ENCODE measurements at places on chromosomes 16 and 17. TPM values are rescaled to one million over a fixed set of nuclear protein-coding genes. Genes with fewer than 3 reads are reported as not detected.

The KRTAP3-1 gene
- not detected for total RNA-seq

The SLC47A1 gene
- total RNA-seq: 11.6 TPM

GRCh38 chr17:65037157-65037556 lies 19.4 kb downstream of the GNA13 start:
- no peak for DNase-seq

DNA sequence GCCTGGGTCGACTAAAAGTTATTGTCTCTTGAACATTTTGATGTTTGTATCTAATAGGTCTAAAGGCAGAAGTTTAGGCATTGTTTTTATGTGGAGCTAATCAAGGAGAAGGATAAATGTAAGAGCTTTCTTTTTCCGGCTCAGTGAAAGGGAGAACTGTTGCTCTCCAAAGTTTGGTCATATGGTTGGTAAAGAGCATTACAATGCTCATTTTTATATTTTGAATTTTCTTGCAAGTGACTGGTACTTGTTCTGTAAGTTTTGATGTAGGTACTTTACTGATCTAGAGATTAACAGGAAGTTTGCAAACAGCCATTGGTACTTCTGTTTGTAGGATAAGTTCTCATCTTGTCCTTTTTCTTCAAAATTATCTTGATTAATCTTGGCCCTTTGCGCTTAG lies 30.9 kb upstream of the BCAS3 start:
- DNase-seq: no peak

DNA sequence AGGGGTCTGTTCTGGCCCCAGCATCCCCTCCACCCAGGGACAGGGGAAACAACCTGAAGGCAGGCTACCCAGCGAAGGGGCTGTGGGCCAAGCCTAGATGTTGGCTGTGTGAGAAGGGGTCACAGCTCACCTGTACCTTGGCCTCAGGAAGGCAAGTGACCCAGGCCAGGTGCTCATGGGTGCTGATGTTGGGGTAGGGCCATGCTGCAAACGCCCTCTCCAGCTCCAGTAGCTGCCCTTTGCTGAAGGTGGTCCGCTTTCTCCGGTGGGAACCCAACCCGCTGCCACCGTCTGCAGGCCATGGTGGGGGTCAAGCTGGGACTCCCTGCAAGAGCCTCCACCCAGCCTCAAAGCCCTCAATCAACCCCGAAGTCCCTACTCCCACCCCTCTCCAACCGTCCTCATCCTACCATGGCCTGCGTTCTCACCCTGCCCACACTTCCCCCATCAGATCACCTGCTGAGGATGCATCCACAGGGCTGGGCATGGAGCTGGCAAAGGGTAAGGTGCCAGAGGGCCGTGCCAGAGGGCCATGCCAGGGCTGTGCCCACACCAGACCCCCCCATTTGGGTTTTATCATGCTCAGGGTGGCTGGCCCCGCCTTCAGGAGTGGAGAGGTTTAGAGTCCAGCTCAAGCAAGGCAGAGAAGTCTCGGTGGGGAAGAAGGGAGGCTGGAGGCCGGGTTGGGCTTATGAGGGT lies at the start of gene SEBOX:
TSS of gene SEBOX (minus strand) at position 535 of the 699 bp plus-strand sequence. CDS start at position 487, 48 bp downstream.
- DNase-seq: no peak

The TBC1D3E gene
- total RNA-seq: not detected

The TPSG1 gene
- not detected for total RNA-seq

GRCh38 chr17:34511265-34511664 lies 68.1 kb upstream of the TMEM132E start:
- no peak for DNase-seq

DNA sequence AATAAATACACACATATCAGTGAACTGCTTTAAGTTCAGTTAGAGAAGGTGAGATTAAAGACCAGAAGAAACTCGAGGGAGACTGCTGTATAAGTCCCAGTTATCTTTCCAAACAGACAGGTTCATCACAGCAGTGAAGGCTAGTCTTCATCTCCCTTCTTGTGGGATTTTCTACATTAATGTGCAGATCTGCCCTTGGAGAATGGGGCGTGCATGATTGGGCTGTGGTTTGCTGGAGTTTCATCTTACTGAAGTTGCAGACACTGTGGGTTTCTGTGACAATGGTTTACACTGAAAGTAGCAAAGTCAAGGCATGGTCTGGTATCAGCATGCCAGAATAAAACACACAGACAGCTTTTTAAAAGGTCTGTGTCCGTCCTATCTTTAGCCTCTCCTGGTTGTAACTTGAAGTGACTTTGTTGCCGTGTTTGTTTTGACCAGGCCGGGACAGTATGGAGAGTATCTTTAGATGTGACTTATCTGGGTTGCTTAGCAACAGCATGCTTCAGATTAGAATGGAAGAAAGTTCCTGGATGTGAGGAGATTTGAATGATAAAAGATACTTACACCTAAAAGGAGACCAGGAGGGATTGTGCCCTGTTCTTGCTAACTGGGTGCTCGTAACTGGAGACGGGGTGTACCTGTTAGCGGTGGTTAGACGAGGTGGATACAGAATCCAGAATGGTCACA lies 16.1 kb downstream of the NAA60 start:
- peak; percentile 58 for DNase-seq

The LGALS9B gene
- not detected for total RNA-seq

DNA sequence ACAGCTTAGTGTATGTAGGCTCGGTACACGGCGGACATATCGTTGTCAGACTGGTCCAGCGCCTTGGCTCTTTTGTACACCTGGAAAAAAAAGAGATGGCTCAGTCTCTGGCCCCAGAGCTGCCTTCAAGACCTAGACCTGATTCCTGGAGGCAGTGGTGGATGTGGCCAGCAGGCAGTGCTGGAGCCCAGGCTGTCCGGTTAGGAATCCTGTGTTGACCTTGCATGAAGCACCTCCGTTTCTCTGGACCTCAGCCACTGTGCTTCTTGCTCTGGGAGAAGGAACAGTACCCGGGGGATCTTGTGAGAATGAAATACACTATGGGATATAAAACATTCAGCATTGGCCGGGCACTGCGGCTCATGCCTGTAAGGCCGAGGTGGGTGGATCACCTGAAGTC lies 2.8 kb upstream of the ROGDI start:
- no peak for DNase-seq

The SEZ6 gene
- total RNA-seq: 0.37 TPM

- no peak for DNase-seq
Observed at GRCh38 chr16:20938426-20938825, 37.9 kb downstream of the LYRM1 start.

- no peak for DNase-seq
Observed at GRCh38 chr17:73882590-73882989, 238.3 kb upstream of the SDK2 start.

The SLFN12L gene
- not detected for total RNA-seq

DNA sequence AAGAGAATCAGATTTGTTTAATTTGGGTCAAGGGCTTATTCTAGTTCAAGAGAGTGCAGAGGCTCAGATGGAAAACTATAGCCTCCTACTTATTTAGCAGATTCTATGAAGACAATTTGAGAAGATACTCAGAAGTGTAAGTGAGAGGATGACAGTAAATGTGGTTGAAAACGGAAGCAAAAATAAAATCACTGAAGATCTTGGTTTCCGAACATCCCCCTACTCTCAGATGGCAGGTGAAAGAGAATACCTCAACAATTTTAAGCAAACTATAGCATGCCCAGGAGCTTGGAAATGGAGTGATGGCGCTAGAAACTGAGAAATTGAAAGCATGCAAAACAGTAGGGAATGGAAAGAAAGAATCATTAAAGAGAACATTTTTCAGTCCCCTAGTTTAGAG lies 705.5 kb upstream of the CDH8 start:
- DNase-seq: no peak

DNA sequence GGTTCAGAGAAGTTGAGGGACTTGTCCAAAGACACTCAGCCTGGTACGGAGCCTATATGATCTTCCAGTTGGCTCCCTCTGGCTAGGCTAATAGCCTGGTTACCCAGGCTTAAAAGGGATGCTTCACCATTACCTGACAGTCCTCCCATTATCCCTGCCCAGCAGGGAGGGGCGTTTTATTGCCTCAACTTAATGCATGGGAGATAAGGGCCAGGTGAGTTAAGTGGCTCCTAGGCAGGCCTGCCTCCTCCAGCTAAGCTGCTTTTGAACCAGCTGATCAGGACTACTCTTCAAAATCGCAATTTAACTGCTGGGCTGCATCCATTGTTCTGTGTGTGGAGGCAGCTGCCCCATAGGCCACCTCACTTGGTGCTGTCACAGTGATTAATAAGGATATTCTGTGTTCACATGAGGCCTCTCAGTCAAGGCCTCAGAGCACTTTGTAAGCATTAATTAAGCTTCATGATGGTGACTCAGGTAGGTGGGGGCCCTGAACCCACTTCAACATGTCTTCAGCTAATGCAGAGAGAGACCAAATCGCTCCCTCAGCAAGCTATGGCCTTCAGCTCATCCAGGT lies 27.9 kb downstream of the SMPD3 start:
- no peak for DNase-seq

- peak; percentile 66 for DNase-seq
Observed at GRCh38 chr16:71499775-71500364, 10.7 kb upstream of the ZNF19 start.

The WNT9B gene
- 0.83 TPM for total RNA-seq

- peak; percentile 70 for DNase-seq
Observed at GRCh38 chr17:77322514-77323412, 182.0 kb downstream of the SEC14L1 start.

DNA sequence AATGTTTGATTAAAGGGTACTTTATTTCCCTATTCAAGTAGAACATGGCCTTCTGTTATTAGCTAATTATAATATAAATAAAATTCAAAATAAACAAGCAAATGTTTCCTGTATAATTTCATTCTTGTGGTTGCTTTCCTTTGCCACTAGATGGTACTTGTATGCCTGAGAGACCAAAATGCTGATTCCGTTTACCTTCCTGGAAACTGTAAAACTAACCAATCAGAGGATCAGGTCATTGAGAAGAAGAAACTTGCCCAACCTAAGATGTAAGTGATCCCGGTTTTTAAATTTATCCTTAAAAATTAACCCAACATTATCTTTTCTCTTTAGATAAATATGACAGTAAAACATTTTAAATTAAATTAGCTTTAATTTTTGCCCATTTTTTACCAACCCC lies 8.1 kb upstream of the ABCA5 start:
- peak; percentile 35 for DNase-seq

The MYH13 gene
- 0.22 TPM for total RNA-seq

DNA sequence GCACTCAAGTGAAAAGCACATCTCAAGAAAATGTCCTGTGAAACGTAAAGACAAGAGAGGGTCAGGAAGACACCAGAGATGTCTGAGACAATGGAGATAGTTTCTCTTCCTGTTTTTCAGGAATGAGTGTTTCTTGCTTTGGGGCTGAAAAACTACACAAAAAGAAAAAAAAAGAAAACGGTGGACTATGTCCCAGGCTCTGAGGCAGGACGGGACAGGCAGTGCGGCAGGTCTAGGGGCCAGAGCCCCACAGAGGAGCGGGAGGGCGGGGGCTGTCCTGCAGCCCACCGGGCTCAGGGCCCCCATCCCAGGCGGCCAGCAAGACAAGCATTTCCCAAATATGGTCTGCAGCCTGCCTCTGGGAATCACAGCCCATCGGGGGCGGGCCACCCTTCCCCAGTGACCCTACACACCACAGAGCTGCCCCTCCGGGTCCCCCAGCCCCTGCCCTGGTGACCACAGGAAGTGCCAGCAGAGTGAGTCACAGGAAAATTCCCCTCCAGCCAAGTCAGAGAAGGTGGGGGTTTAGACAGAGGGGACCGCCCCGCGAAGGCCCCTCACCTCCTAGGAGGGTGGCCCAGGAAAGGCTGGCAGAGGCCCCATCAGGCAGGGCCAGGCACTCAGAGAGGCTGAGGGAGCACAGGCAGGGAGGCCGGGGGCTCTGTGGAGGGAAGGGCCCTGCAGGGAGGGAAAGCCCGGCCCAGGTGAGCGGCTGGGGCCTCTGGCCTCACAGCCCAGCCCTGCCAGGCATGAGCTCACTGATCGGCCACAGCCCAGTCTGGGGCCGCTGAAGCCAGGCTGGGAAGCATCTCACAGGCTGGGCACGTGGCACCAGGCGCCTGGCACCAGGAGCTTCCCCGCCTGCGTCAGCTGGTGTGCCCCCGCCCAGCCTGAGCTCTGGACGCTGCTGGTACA lies 6.3 kb downstream of the BCAR1 start:
- DNase-seq: peak; percentile 94

The TMEM132E gene
- 2.2 TPM for total RNA-seq

- DNase-seq: peak; percentile 61
Observed at GRCh38 chr17:50272246-50272645, 2.0 kb upstream of the TMEM92 start.

DNA sequence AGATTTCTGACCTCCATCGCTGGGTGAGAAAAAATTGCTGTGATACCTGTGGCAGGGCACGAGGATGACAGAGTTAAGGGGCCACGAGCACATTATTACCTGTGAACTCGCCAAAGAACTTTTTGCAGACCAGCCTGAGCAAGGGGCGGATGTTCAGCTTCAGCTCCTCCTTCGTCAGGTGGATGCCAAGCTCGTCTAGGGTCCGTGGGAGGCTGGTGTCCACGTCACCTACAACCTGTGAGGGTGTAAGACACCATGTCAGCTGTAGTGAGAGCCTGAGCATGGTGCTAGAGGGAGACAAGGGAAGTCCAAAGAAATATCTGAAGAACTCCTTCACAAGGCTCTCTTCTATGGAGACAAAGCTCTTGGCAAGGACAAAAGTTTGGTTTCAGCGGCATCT lies 17.1 kb downstream of the HIGD1B start:
- no peak for DNase-seq

DNA sequence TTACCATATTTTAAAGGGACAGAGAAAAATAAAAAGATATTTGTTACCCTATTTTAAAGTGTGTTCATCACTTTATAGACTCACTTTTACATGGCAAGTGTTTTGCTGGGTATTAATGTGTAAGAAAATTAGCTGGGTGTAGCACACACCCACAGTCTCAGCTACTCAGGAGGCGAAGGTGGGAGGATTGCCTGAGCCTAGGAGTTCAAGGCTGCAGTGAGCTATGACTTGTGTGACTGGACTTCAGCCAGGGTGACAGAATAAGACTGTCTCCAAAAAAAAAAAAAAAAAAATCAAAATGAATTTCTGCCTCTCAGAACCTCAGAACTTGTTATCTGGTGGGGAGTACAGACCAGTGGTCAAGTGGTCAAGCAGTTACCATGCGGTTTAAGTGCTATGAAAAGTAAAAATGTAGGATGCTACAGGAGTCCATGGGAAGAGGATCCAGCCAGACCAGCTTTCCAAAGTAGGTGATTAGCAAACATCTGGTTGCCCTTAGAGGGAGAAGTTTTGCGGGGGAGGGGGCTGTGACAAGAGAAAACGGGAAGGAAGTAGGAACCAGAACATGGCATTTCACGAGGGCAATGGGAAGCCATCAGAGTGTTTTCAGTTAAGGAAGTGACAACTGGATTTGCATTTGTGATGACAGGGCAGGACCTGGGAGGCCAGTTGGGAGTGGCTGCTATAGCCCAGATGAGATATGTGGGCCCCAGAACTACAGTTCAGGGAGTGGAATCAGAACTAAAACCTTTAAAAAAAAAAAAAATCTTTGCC lies 13.9 kb downstream of the CNEP1R1 start:
- peak; percentile 13 for DNase-seq
